Transverse colon (tissue), 4 donors: ENCODE measurements at places on chromosomes 11 and 22.
A peak's percentile ranks its signal among the peaks of the same experiment; 100 is the strongest.

GRCh38 chr11:65538915-65539743 is 14.2 kb downstream of the SCYL1 start:
- no peak for DNase-seq

GRCh38 chr22:29269731-29270474 is 1.8 kb downstream of the EWSR1 start:
- DNase-seq: no peak

DNA sequence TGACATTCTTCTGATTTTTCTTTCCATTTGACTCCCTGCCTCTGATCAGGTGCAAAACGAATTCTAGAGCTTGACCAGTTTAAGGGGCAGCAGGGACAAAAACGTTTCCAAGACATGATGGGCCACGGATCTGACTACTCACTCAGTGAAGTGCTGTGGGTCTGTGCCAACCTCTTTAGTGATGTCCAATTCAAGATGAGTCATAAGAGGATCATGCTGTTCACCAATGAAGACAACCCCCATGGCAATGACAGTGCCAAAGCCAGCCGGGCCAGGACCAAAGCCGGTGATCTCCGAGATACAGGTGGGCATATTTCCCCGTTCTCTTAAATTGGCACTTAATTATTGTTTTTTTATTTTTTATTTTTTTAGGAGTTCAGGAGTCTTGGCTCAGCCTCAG is 15.4 kb downstream of the XRCC6 start:
- no peak for DNase-seq

DNA sequence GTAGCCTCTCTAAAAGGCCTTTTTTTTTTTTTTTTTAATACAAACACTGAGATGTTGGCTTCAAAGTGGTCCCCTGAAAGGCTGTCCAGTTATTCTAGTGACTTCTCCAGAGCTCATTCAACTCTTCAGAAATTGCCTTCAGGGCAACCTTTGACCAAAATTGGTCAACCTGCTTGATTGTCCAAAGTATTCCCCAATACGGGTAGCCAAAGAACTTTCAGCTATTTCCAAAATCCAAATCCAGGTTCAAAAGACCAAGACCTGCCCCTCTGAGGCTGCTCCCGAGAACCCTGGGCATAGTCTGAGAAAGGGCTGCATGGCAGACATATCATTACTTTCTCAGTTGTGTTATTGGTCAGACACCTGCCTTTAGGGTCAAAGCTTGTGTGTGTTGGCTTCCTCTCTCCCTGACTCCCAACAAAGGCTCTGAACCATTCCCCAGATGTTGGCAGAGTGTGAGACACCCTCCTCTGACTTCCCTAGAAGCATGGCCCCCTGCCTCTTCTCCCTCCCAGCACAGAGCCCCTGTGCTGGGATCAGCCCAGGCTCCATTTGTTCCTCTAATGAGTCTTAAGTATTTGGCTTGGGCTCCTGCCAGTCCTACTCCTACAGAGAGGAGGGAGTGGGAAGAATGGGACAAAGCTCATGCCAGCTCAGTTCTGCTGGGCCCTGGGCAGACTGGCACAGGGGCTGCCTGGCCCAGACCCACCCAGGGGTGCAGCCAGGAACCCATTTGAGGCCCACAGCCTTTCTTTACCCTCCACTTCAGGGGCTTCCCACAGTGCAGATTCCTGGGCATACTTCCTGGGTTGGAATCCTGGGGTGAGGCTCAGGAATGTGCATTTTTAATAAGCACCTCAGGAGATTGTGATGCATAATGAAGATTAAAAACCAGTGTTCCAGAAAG is 30.3 kb downstream of the TNKS1BP1 start:
- DNase-seq: peak; percentile 47

- no peak for DNase-seq
These were observed at the start of gene MMP27 for GRCh38 chr11:102705626-102706025. Gene MMP27, minus strand, starts transcription at chr11:102705769. Its CDS starts 55 bp downstream, at chr11:102705714.

DNA sequence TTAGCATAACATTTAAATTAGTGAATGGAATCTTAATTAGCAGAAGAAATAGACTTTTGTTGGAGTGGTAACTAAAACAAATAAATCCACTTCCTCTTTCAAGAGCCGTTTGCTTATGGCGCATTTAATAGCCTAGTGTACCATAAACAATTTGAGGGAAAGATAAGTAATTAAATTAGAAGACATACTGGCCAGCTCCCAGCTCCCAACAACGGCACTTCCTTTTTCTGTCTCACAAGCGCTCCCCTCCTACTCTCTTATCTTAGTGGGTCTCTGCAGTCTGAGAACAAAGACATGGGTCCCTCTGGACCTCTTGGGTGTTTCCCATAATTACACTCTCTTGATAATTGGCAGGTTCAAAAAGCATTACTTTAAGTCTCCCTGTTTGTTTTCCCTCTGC is 146.0 kb downstream of the OPCML start:
- no peak for DNase-seq

GRCh38 chr11:57647960-57648800 is 1.5 kb downstream of the YPEL4 start:
- no peak for DNase-seq

GRCh38 chr22:49674479-49675050 is 153.1 kb downstream of the BRD1 start:
- DNase-seq: no peak

- no peak for DNase-seq
These were observed 336.5 kb downstream of the MIAT start for GRCh38 chr22:26993886-26994285.

DNA sequence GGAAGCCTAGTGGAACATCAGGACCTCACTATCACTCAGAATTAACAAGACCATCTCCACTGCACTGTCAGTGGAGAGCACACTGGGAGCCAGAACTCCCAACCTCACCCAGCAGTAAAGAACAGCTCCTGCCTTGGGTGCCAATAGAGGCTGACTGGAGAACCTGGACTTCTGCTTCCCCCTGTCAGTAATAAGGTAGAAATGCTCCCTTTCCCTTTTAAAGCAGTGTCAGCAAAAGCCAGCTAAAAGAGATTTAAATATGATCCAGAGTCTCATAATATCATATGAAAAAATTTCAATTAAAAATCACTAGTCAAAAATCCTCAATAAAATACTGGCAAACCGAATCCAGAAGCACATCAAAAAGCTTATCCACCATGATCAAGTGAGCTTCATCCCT is 82.8 kb downstream of the SPATA19 start:
- DNase-seq: no peak

GRCh38 chr22:30204015-30204741 is 42.4 kb downstream of the LIF start:
- no peak for DNase-seq

DNA sequence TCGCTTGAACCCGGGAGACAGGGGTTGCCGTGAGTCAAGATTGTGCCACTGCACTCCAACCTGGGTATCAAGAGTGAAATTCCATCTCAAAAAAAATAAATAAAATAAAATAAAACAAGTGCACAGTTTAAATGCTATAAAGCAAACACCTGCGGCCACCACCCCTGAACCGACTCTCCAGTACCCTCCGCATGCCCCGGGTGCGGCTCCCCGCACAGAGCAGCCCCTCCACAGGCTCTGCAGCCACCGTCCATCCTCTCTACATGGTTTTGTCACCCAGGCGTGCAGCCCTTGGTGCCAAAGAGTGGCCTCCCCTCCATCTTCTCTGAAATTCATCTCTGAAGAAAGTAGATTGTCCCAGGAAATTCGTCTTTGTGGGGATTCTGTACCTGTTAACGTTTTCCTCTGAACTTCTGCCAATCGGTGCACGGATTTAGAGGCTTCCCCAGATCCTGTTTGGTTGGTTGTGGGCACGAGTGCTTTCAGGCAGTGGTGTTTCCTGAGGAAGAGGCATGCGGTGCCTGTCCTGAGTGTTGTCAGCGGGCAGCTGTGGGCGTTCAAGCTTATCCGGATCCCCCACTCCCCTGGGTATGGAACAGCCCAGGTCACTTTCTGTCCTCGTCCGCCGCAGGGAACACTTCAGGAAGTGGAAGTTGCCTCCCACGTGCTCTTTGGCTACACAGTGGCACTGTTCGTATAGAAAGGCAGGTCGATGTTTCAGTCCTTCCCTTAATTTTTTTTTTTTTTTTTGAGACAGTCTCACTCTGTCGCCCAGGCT is 4.1 kb downstream of the MIOX start:
- DNase-seq: no peak

- no peak for DNase-seq
These were observed 553 bp upstream of the TCIRG1 start for GRCh38 chr11:68038226-68038717.

DNA sequence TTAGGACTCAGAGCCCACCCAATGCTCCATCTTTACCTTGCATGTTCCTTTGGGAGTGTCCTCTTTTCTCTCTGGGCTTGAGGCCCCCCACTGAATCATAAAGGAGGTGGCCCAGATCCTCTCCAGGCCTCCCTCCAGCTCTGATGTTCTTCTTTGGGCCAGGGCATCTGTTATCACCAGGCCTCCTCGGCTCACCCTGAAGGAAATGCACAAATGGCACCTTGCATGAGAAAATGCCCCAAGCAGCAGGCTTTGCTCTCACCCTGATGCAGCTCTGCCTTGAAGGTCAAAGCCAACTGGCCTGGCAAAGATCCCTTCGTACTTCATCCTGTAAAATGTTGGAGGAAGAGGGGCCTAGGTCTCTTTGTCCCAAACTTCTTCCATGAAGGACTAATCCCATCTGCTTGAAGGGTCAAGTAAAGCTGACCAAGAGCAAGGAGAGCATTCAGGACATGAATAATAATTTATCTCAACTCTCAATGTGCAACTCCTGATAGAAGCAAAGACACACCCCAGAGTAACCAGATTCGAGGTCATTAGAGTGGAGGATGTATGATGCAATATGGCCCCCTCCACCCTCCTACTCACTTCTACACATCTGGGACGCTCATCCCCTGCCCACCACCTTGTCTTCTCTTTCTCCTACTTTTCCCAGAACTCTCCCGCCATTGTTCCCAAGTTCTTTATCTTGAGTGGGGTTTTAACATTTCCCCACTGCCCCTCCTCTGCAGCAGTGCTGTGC is 9.5 kb downstream of the APOL6 start:
- DNase-seq: no peak

DNA sequence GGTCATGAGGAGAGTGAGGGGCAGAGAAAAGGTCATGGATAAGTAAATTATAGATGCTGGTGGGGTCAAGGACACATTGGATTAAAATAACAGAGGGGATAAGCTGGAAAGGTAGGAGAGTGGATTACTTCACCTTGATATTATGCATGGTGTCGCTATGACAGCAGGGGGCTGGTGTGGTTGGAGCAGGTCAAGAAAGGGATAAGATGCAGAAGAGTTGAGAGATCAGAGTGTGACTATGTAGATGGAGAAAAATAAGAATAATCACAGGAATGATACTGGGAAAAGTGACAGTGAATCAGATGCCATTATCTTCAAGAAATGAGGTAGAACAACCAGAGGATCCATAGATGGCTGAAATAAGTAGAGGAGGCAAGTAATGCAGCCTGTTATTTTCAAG is 29.4 kb upstream of the AMOTL1 start:
- DNase-seq: no peak

DNA sequence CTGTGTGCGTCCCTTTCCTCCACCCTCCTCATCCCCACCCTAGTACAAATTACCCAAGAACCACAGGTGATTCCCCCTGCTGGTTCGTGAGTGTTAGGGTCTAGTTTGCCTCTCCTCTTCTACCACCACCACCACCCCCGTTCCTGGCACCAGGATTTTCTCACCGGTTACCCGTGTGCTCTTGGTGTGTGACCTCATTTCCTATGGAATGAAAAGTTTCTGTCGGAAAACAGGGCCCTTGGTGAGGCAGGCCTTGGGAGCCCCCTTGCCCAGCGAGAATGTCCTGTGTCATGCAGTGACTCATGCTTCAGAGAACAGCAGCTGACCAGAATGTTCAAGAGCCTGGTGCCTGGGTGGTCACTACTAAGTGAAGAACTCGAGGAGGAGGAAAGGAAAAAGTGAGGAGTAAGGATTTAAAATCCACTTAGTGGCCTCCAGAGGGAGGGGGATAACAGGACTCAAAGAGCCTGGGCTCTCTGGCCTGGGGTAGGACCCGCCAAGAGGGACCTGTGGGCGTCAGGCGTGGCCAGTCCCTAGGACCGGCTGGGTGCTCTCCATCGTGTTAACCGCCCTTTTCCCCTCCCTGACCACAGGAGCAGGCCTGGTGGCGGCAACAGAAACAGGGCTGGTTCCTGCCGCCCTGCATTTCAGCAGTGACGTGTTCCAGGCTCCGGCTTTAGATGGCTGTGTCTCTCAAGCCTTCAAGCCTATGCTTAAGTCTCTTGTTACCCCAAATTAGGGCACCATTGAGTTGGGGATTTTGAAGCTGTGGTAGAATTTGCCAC is 30.2 kb downstream of the C22orf31 start:
- DNase-seq: peak; percentile 40

- no peak for DNase-seq
These were observed 110.0 kb downstream of the FBXO7 start for GRCh38 chr22:32584650-32585049.

GRCh38 chr11:124085997-124086846 is 29.0 kb upstream of the VWA5A start:
- no peak for DNase-seq

- DNase-seq: no peak
These were observed 31.9 kb downstream of the POU2AF1 start for GRCh38 chr11:111347002-111347722.

DNA sequence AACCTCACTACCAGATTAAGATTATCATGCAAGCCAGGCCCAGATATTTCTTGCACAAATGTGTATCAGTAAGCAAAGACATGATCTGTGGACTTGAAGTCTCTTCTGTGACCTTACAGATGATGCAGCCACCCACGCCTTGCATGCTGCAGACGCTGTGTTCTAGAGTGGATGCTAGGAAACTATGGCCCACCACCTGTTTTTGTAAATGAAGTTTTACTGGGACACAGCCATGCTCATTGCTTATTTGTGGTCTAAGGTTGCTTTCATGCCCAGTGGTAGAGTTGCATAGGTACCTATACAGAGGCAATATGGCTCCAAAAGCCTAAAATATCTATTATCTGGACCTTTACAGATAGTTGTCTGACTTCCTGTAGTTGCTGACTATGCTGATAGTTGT is 47.5 kb upstream of the SORL1-AS1 start:
- DNase-seq: no peak

DNA sequence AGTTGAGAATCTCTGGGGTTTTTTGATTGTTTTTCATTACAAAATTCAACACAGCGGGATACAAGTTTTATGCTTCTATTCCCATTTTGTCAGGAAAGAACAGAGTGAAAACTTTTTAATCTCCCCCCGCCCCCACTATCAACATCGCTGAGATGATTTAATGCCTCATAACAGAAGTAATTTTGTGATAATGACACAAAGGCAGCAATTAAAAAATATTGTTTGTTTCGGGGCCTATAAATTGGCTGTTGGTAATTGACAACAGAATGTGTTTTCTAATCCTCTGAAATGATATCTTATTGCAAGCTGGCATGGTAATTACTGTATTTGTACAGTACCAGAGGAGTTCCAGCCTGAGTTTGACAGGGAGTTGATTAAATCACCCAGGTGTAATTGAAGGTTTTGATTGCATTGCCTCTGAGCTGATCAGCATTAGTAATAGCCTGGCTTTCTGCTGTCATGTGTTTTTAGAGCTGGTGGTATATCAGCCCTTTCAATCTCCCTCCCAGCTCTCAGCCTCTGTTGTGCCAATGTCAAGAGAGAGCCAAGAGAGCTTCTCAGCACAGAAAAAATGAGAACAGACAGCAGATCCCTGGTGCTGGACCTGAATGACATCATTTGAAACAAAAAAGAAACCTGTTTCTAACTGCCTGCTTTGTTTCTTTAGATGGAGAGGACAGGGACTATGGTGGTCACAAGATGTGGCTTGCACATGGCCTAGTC is 265.1 kb downstream of the FAM76B start:
- no peak for DNase-seq
